Tongue (tissue), 3 donors: ENCODE measurements at places on chromosomes 7 and 10. TPM values are rescaled to one million over a fixed set of nuclear protein-coding genes. Genes with fewer than 3 reads are reported as not detected.
A peak's percentile ranks its signal among the peaks of the same experiment; 100 is the strongest.

The FOXP2 gene
- total RNA-seq = 25.8 TPM

The PPP1R9A gene
- total RNA-seq = 156 TPM

- DNase-seq = peak; percentile 68
Observed at GRCh38 chr10:7300384-7300971, 110.4 kb downstream of the SFMBT2 start.

The MBLAC1 gene
- total RNA-seq = 0.82 TPM

- DNase-seq = no peak
Observed at GRCh38 chr10:56606202-56606601, 245.1 kb upstream of the ZWINT start.

- peak; percentile 17 for DNase-seq
Observed at GRCh38 chr7:140726281-140726680, 29.8 kb downstream of the NDUFB2 start.

DNA sequence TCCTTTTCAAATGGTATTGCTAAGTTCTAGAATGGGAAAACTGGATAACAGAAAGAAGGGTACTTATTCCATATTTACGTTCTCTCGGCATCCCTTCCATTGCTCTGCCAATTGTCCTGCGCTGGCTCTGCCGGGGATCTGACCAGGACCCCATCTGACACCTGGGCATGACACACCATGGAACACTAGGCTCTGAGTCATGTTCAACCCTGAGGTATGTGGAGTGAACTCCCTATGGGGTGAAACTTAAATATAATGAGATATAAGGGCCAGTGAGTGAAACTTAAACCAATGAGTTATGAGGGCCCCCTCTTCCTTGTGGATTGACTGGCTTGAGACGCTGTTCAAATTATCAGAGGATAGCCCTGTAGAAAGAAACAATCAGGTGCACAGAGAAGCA is 55.1 kb upstream of the ZEB1 start:
- DNase-seq = no peak

GRCh38 chr7:142494021-142494420 is 236.2 kb upstream of the PRSS58 start:
- DNase-seq = no peak

DNA sequence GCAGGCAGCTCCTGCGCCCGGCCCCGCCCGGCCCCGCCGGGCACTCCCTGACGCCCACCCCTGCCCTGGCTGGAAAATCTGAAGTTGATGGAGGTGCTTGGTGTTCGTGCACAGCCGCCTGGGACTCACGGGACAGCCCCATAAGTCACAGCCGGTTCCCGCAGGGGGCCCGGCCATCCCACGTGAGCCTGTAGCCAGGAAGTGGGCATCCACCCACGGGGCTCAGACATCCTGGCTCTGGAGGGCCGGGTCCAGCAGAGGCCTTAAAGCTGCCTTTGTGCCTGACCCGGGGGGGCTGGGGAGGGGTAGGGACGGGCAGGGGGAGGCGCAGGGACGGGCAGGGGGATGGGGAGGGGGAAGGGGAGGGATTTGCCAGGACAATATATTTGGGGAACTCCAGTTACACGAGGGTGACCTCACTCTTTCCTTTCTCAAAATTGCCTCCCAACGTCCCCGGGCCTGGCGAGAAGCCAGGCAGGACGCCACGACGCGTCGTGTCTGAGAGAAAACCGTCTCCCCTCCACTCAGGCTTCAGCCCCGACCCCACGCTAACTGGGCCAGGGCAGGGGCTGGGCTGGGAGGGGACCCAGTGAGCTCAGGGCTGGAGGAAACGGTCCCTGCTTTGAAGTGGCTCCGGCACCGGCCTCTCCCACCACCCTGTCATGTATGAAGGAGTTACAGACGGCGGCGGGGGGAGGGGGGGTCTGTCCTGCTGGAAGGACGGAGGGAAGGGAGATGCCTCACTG is 82.1 kb upstream of the PDGFA start:
- DNase-seq = peak; percentile 50

The IKZF1 gene
- total RNA-seq = 6.1 TPM

- DNase-seq = peak; percentile 40
Observed at GRCh38 chr7:3494947-3495346, 193.9 kb downstream of the SDK1 start.

DNA sequence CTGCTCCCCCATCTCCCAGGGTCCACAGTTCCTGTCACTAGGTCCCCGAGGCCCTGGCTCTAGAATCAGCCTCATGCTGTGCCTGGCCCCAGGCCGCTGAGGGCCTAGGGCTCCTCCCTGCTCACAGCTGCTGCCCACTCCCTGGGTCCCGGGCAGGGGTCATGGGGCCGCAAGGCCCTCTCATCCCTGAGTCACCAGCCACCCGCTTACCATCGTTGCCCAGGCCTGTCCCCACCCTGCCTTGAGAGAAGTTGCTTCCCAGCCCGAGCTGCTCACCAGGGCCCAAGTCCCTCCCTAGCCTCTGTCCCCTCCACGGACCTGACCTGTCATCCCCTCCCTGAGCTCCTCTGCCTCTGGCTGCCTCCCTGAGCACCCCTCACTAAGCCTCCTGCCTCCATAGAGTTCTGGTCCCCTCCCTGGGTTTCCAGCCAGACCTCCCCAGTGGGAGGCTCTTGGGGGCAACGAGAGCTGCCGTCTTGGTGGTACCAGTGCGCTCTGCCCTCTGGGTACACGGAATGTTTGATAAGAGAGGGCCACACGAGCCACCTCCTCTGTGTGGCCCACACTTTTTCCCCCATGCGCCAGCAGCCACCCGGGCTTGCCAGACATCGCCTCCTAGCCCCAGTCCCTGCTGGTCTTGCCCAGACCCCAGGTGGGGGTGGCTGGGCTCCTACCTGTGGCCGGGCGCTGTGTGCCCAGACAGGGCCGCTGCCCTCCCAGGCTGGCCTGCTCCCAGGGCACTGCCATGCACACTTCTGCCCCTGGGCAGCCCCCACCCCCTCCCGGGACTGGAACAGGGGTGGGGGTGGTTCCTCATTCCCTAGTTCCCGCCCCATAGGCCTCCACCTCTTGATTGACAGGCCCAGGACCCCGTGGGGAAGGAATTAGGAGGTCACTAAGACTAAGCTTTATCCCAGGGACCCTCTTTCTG is 21.3 kb downstream of the MLXIPL start:
- no peak for DNase-seq
